ENCODE measurements at places on chromosomes 7 and 10. TPM values are rescaled to one million over a fixed set of nuclear protein-coding genes. Genes with fewer than 3 reads are reported as not detected.

Gene FOXI2
- total RNA-seq: not detected

Gene ELOVL3
- total RNA-seq: not detected

Gene DNAJC1
- 28.1 TPM for total RNA-seq

Gene ZNF138
- 19.6 TPM for total RNA-seq

Gene GIMAP6
- total RNA-seq: 21.6 TPM

Gene SOSTDC1
- total RNA-seq: not detected

Gene TFEC
- total RNA-seq: not detected

All from activated CD4-positive, alpha-beta T cell treated with anti-CD3 and anti-CD28 coated beads for 36 hours (primary cell).